Tibial artery (tissue), 4 donors: ENCODE measurements at places on chromosomes 5 and 9.

- DNase-seq = no peak
Observed at GRCh38 chr9:95942016-95942415, 66.5 kb downstream of the ERCC6L2 start.

- no peak for DNase-seq
Observed at GRCh38 chr5:39409033-39409432, 15.7 kb downstream of the DAB2 start.

- no peak for DNase-seq
Observed at GRCh38 chr5:39178861-39179260, 40.5 kb downstream of the FYB1 start.

DNA sequence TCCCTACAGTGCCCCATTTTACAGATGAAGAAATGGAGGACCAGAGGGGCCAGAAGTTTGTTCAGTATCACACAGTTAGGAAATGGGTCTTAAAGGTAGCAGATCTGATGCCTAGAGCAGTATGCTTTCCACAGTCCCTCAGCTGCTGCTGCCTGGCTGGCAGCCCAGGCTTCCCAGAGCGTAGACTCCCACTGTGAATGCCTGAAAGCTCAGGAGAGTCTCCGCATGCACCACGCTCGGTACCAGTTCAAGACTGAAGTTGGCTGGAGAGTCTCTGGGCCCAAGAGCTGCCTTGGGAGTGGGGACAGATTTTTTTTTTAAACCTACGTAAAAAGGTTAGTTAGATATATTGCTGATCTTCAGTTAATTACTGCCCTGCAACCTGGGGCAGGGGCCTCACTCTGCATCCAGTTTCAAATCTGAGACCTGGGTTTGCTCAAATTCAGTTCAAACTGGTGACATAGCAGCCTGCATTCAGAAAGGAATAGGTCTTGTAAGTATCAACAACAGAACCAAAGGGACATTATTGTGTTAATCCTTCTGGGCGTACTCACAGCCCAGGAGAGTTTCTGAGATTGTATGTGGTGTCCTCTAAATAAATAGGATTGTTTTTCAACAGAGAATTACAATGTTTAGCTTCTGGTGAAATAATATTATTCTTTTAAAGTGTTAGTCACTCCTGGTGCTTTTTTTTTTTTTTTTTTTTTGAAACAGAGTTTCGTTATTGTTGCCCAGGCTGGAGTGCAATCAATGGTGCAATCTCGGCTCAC, 8.3 kb downstream of the NANS start:
- no peak for DNase-seq

GRCh38 chr5:58080573-58080972, 379.3 kb downstream of the PLK2 start:
- DNase-seq = no peak
